A549 treated with DMSO at 1 μM for 4 hours (cell line): ENCODE measurements at places on chromosomes 3 and 15. TPM values are rescaled to one million over a fixed set of nuclear protein-coding genes. Genes with fewer than 3 reads are reported as not detected.

Gene VPS13C
- total RNA-seq: 8.1 to 14.1 TPM (median 12.0 TPM) in 5 replicates

Gene GABRB3
- total RNA-seq: 65.5 to 99.5 TPM (median 86.7 TPM) in 5 replicates

Gene DPP8
- 21.1 to 30.4 TPM (median 28.4 TPM) in 5 replicates for total RNA-seq

Gene ZNF80
- not detected in 5 replicates for total RNA-seq

Gene SAMMSON
- not detected in 5 replicates for total RNA-seq

Gene WDR72
- total RNA-seq: 6.0 to 8.0 TPM (median 7.6 TPM) in 5 replicates

Gene GOLGA6A
- total RNA-seq: 0.07 to 0.16 TPM in 2 of 5 replicates, not detected in the others

Gene BCL2A1
- total RNA-seq: 16.7 to 27.1 TPM (median 19.4 TPM) in 5 replicates

Gene TP63
- 0.42 to 0.85 TPM (median 0.75 TPM) in 5 replicates for total RNA-seq

Gene PROK2
- total RNA-seq: not detected in 5 replicates

Gene MOBP
- total RNA-seq: 0.02 to 0.28 TPM (median 0.07 TPM) in 3 of 5 replicates, not detected in the others

Gene SEMA6D
- total RNA-seq: not detected in 5 replicates

Gene ITIH4
- 0.38 to 1.6 TPM (median 0.84 TPM) in 5 replicates for total RNA-seq

Gene TFG
- total RNA-seq: 129 to 162 TPM (median 151 TPM) in 5 replicates

Gene LCTL
- total RNA-seq: 0.06 TPM in 2 of 5 replicates, not detected in the others

Gene ADGRG7
- not detected in 5 replicates for total RNA-seq

Gene CAMKV
- 0.27 to 0.85 TPM (median 0.45 TPM) in 5 replicates for total RNA-seq

Gene LRTM1
- total RNA-seq: not detected in 5 replicates

Gene GRIP2
- 1.00 to 2.3 TPM (median 1.9 TPM) in 5 replicates for total RNA-seq

Gene EPHB1
- total RNA-seq: 0.05 to 0.23 TPM (median 0.11 TPM) in 4 of 5 replicates, not detected in the other

Gene LRRC34
- total RNA-seq: not detected in 5 replicates

Gene MAP6D1
- 3.6 to 6.0 TPM (median 5.9 TPM) in 5 replicates for total RNA-seq

Gene SEC22C
- 28.5 to 35.4 TPM (median 33.6 TPM) in 5 replicates for total RNA-seq

Gene TGM5
- total RNA-seq: not detected in 5 replicates

Gene C3orf85
- total RNA-seq: not detected in 5 replicates

Gene GXYLT2
- total RNA-seq: 1.2 to 2.2 TPM (median 1.7 TPM) in 5 replicates

Gene PRR20G
- 0.07 to 0.15 TPM in 2 of 5 replicates, not detected in the others for total RNA-seq

Gene DIPK2A
- 6.4 to 9.6 TPM (median 7.8 TPM) in 5 replicates for total RNA-seq

Gene ANKUB1
- not detected in 5 replicates for total RNA-seq

Gene ULK4
- total RNA-seq: 4.0 to 10.2 TPM (median 5.2 TPM) in 5 replicates

Gene TERC
- total RNA-seq: 0.93 TPM in 1 of 5 replicates, not detected in the others
